Stimulated activated CD4-positive, alpha-beta T cell treated with anti-CD3 and anti-CD28 coated beads, Interleukin-4, amount 100 ng/mL, for 4 hours (primary cell): ENCODE measurements at places on chromosomes 4 and X.
A peak's percentile ranks its signal among the peaks of the same experiment; 100 is the strongest.

DNA sequence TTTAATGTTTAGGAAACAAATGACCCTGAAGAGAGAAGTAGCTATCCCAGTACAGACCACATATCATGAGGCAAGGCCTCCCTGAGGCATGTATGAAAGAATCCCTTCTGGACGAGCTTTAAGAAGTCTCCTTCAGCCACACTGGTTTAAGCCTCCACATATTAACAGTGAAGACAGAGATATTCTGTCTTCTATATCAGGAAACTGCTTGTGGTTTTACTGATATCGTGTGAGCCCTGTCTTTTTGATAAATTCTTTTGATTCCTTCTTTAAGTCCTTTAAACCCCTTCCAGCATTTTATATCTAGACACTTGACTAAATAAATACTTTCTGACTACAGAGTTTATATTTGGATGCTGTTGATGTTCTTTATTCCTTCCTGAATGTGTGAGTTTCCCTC is 45.9 kb upstream of the GPC4 start:
- no peak for DNase-seq

DNA sequence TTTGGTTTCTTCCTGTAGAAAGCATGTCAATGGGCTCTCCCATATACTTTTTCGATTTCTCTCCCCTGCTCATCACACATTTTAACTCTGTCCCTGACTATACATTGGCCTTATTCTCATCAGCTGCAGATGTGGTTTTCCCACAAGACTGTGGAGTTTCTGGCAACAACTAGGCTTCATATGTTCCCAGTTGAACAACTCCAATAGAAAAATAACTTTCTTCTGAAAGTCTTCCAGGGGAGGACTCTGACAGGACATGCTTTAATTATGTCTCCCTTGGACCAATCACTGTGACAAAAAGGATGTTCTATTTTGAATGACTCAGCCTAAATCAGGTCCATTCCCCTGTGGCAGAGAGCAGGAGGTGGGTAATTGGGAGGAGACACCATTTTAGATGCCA is 28.1 kb downstream of the SPANXC start:
- no peak for DNase-seq

- peak; percentile 94 for DNase-seq
Observed at GRCh38 chrX:15737959-15738902, at the start of gene CA5B. TSS of gene CA5B (plus strand) at chrX:15738270. CDS start at chrX:15750024, 11,754 bp downstream.

DNA sequence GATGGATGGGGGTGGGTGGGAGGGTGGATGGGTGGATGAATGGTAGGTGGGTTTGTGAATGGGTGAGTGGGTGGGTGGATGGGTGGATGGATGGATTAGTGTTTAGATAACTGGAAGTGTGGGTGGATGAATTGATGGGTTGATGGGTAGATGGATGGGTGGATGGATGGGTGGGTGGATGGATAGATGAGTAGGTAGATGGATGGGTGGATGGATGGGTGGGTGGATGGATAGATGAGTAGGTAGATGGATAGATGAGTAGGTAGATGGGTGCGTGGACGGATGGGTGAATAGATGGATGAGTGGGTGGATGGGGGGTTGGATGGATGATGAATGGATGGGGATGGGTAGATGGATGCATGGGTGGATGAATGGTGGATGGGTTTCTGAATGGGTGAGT is 20.3 kb upstream of the ASMTL start:
- no peak for DNase-seq

GRCh38 chrX:154541896-154542722 is 4.5 kb downstream of the G6PD start:
- DNase-seq: peak; percentile 74

DNA sequence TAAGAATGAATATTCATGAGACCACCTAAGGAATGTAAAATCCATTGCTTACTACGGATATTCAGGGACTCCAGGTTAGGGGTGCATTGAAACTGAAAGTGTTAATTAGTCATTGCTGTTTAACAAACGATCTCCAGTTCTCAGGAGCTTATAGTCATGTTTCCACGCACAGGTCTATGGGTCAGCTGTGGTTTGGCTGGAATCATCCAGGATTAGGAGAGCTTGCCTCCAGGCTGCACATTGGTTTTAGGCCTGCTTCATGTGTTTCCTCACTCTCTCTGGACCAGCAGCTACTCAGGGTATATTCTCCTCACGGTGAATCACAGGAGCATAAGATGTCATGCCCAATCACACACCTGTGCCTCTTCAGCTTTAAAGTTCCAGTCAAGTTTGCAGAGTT is 98.9 kb downstream of the ATXN3L start:
- DNase-seq: no peak

DNA sequence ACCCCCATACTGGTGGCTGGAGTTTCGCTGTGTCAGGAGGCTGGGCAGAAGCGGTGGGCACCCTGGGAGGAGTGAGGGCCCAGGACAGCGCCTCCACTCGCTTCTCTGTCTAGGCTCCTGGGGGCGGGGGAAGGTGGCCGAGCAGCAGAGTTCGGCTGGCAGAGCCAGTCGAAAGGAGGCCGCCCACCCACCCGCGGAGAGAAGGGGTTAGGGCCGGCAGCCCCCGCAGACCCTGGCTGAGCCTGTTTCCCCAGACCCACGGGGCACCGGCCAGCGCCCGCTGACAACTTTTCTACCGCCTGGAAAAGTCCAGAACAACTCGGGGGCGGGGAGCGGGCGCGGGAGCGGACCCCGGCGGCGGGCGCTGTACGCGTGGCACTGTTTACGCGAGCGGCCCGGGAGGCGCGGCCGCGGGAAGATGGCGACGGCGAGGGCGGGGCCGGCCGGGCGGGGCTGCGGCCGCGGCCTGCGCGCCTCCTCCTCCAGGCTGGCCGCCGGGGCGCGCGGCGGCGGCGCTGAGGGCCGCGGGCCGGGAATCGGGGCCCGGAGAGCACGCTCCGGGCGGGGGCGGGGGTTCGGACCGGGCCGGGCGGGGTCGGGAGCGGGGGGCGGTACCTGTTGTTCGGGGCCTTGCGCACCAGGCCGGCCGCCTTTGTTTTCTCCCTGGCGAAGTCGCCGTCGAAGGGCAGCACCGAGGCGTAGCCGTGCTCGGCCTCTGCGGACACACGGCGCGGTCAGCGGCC is 628 bp downstream of the MXD4 start:
- DNase-seq: peak; percentile 17

DNA sequence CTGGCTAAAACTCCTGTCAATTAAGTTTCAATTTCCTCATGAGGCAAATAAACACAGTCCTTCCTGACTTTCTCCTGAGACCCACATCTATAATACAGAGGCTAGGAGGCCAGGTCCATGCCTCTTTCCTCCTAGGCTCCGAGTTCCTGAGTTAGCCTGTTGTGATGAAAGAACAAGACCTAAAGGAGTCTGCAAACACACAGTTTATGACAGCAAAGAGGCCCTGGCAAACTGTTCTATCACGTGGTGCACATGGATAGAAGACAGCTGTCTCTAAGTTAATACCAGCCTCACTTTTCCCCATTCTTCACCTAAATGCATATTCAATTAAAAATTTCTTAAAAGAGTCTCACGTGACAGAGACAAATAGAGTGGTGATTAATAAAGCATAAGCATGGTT is 145.2 kb downstream of the TET2 start:
- no peak for DNase-seq
